ENCODE measurements at places on chromosomes 6 and 20.

DNA sequence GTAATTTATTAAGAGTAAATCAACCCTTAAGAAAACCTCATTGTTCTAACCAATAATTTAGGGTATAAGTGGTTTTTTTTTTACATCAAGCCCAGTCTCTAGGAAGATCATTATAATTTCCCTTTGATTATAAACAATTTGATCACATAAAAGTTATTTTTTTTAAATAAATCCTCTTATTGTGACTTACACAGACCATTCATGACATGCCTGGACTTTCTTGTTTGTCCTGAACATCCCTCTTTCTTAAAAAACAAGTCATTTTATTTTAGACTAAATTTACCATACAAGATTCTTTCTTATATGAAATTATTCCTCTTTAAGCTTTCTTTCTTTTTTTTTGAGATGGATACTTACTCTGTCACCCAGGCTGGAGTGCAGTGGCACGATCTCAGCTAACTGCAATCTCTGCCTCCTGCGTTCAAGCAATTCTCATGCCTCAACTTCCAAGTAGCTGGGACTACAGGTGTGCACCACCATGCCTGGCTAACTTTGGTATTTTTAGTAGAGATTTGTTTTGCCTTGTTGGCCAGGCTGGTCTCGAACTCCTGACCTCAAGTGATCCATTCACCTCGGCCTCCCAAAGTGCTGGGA lies 53.6 kb upstream of the AGPAT4 start:
- no peak for DNase-seq

DNA sequence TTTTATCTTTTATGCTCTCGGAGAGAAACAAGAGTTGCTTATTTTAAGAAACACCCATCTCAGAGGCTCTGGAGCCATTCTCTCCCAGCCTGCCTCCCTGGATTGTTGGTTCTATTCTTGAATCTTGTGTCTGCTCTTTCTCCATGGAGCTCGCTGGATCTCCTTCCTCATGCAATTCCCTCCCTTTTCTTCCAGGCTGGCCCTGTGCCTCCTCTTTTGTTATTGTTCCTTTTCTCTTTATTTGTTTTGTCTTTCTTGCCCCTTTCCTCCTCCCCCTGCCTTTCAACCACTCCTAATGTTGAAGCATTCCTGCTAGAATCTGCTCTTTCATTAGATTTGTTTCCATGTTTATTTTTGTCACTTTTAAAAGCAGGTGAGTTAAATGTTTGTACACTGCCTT lies 76.5 kb downstream of the STMND1 start:
- no peak for DNase-seq

GRCh38 chr6:129929433-129929832 lies 68.3 kb upstream of the TMEM244 start:
- DNase-seq = no peak

- no peak for DNase-seq
These were observed 42.3 kb downstream of the YTHDF1 start for GRCh38 chr20:63173552-63174191.

GRCh38 chr6:163751032-163751525 lies 336.6 kb downstream of the QKI start:
- DNase-seq = no peak

DNA sequence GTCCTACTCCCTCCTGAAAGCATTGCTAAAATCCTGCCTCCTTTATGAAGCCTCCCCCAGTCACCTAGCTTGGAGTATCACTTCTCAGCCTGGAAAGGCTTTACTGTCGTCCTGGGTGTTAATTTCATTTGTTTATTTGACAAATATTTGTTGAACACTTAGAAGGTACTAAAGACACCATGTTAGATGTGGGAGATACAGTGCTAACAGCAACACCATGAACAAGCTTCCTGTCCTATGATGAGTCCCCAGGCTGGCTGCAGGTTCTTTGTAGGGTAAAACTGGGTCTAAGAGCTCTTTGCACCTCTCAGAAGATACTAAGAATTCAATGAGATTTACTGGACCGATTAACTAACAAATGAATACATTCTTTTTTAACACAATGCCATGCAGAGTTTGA lies 109.2 kb upstream of the TMEM170B start:
- no peak for DNase-seq

DNA sequence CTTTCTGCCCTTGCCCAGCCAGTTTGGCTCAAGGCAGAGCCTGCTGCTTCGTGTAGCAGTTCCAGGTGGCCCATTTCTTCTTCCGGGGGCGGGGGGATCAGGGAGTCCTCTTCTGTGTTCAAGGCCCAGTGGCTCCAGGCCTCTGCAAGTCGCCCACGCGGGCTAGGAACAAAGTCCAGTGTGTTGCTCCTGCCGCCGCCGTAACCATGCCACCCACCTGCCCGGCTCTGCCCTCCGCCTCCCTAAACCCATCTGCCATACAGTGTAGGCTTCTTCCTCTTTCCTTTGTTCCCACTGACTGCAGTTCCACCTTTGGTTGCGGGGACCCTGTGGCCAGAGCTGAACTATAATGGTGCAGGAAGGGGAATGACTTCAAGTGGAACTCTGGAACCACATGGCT lies 43.9 kb upstream of the SRF start:
- no peak for DNase-seq

GRCh38 chr6:54291738-54292137 lies 16.5 kb upstream of the TINAG start:
- no peak for DNase-seq

DNA sequence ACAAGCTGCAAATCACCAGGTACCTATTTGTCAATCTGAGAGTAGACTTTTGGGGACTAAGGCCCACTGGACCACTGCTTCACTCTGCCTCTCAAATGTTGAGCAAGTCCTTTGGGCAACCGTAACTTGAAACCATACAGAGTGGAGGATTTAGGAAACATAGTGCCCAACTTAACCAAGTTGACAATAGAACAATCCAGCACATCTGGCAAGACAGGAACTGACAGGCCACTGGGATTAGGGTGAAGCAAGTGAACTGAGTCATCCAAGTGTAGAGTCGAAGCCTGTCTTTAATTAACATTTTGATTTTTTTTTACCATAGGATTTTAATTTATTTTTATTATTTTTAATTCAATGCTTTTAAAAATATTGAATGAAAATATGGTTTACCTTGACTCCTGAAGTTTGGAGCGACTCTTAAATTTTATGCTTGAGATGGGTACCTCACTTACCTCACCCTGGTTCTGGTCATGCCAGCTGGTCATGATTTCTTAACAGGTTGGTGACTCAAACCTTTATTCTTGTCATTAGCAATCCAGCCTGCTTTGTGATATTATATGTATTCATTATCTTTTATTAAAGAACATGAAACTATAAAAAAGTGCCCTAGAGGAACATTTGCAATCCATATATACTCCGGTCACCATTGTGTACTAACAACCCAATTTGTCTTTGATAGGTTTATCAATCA lies 312.1 kb upstream of the DEFB112 start:
- no peak for DNase-seq

DNA sequence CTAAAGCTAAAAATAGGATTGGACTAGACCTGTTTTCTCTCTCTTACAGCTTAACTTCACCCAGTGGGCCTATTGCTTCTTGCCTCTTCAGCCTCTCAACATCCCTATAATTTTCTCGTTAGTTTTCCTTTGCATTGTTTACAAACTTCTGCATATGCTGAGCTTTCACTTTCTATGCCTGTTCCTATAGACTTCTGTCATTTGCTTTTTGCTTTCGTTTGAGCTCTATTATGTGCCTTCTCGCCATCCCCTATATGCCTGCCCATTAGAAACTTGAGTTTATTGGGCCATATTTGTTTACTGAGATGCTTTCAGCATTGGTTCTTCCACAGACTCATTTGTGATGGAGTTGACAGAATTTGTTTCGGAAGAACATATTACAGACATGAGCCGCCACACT lies 40.9 kb downstream of the NCOA7 start:
- DNase-seq = no peak

GRCh38 chr6:149060985-149061760 lies 256.3 kb upstream of the TAB2 start:
- DNase-seq = no peak

DNA sequence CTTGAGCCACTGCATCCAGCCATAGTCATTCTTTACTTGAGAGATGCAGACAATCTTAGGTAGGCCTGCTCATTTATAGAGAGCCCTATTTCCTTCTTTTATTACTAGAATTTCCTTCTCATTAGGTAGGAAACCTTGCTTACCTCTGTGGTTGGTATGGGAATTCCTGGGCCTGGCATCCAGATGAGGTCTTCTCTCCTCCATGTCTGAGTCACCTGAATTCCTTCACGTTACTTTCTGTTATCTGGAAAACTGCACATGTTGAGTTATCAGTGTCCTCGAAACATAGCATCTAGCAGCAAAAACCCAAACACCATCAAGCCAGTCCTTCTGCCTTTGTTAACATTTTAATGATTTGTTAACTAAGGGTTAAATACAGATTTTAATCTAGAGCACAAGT lies 2.2 kb downstream of the ZNFX1 start:
- DNase-seq = no peak

DNA sequence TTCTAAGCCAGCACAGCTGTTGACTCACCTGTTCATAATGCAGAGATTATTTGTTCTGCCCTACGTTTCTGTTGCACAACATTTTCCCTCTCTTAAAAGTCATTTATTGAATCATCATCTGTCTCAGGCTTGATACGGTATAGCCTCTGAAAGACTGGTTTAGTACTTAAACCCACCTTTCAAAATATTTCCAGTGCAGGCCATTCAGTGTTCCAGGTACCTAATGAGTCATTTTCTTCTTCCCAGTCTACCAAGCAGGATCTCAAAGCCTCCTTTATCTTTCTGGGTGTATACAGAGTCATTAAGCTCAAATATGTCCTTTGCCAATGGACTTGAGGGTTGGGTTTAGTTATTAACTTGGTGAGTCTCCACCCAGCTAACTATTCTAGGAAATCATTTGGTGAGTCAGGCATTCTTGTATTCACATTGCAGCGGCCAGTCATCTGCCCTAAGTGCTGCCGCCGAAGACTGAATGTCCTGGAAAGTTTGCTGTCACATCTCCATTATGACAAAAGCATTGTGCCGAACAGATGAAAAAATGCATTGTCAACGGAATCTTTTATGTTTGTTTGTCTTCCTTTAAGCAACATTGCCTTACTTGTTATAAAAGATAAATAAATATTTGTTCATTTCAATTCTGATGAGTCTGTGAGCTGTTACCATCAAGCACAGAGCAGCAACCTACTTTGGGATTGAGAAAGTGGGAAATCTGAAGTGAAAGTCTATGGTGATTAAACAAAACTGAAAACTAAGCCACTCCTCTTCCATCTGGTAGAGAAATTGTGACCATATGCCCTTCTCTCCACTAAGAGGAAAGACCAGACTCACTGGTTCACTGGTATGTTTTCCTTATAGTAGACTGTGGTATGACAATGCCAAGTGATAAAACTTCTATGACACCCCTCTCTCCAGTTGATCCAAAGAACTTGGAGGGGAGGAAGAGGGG lies 14.3 kb upstream of the FAM135A start:
- no peak for DNase-seq

- DNase-seq = no peak
These were observed 73.7 kb downstream of the FARS2 start for GRCh38 chr6:5335020-5335419.

DNA sequence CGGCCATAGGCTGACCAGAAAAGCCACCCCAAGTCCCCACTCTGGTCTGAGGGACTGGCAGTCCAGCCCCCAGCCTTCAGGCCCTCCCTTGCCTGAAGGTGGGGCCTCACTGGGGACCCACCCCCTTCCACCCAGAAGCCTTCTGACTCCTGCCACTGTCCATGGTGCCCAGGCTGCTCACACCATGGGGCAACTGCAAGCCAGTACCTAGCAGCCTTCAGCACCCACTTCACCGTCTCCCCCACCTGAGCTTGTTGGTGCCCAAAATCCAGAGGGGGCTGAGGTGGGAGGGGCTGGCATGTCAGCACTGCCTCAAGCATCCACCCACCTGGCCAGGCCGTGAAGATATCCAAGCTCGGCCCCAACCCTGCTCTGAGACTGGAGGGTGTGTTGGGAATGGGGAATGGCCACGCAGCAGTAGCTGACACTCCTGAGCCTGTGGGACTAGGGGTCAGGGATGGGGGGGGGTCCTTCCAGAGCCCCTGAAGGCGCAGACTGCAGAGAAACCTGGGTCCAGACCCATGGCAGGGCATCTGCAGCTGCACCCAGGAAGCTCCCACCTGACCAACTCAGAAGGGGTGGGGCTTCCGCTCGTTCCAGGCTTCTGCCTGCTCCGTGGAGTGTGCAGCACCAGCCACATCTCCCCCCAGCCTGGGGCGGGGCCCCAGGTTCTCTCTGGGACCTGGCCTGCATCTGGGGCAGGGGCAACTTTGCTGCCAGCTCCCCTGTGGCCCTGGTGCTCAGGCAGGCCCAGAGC lies 942.1 kb upstream of the EPHA7 start:
- no peak for DNase-seq

- no peak for DNase-seq
These were observed 74.1 kb downstream of the TTLL2 start for GRCh38 chr6:167399051-167399387.

GRCh38 chr20:19626896-19627295 lies 131.2 kb upstream of the RIN2 start:
- DNase-seq = no peak

GRCh38 chr20:21559305-21559704 lies 45.4 kb upstream of the NKX2-2 start:
- DNase-seq = no peak

GRCh38 chr6:1065986-1066385 lies 245.9 kb upstream of the FOXQ1 start:
- DNase-seq = no peak

DNA sequence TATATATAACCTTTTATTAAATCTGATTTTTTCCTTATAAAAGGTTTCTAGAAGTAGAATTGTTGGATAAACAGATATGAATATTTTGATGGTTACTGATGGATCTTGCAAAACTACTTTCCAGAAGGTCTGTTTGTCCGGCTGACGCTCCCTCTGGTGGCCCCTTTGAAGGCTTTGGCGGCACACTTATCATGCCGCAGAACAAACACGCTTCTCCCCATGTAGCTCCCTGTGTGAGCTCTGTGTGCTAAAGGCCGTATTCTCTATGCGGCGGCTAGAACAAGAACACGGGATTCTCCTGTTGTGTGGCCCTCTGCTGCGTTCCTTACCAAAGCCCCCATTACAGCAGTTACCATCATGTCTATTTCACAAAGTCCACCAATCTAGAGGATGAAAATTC lies 30.0 kb downstream of the PPP1R3G start:
- DNase-seq = no peak

- no peak for DNase-seq
These were observed 19.7 kb upstream of the SLC22A3 start for GRCh38 chr6:160328447-160328846.

GRCh38 chr20:61805781-61806180 lies 259.9 kb downstream of the TAF4 start:
- no peak for DNase-seq

GRCh38 chr20:48722737-48723191 lies 105.0 kb downstream of the PREX1 start:
- DNase-seq = peak; percentile 66

Measured in left hindlimb (tissue), 1 donor.